ENCODE measurements at places on chromosomes 6 and 20. TPM values are rescaled to one million over a fixed set of nuclear protein-coding genes. Genes with fewer than 3 reads are reported as not detected.

DNA sequence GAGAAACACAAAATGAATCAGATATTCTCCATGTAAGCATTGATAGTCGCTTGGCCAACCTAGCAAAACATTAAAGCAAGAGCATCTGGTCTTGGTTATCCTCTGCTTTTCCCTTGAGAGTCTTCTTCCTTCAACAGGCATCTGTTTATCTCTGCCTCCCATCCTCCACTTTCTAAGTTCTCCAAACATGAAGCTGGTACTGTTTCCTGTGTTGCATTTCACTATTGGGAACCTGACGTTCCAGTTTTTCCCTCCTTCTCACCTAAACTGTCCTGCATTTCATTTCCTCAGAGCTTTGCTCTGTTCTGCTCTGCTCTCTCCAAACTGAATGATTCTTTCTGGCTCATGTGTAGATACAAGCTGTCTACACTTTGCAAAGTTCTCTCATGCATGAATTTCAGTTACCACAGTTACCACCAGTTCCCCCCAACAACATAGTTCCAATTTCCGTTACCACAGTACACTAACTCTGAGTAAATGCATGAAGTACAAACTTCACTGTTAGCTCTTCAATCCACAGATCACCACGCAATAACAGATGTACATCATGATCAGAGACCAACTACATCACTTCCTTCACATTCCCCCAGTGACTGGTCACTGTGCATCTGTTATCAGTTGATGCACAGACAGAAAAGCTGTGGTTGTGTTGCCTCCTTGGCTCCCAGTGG is 86.7 kb upstream of the F13A1 start:
- H3K27ac ChIP-seq = no peak overlapping the region
- H3K27me3 ChIP-seq = no peaks in the 10 kb centered on the region
- H3K36me3 ChIP-seq = no peaks in the 10 kb centered on the region
- H3K4me1 ChIP-seq = no peaks in the 10 kb centered on the region

- H3K27me3 ChIP-seq = no peaks in the 10 kb centered on the region
- no peak overlapping the region for H3K27ac ChIP-seq
- H3K4me1 ChIP-seq = peaks cover 7% of the 10 kb centered on the region
- H3K4me3 ChIP-seq = no peak overlapping the region
- H3K36me3 ChIP-seq = peaks cover 55% of the 10 kb centered on the region
- DNase-seq = peak; percentile 3
Measured at GRCh38 chr6:10733863-10734262, 11.0 kb downstream of the TMEM14C start.

DNA sequence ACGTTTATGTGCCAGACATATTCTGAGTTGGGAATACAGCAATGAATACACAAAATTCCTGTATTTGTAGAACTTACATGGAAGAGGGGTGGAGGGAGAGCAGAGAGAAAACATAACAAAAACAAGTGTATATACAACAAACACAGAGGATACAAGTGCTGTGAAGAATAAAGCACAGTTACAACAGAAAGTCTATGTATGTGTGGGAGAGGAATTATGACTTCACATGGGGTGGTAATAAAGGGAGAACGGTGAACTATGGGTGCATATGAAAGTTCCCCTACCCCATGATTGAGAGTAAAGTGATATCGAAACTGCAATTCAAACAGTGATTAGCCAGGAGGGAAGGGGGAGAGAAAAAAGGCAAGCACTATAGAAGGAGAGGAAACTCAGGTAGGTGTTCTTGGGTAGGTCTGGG is 24.6 kb downstream of the HBS1L start:
- DNase-seq = no peak
- no peaks in the 10 kb centered on the region for H3K27me3 ChIP-seq
- H3K4me1 ChIP-seq = no peaks in the 10 kb centered on the region
- no peak overlapping the region for H3K27ac ChIP-seq
- no peak overlapping the region for H3K4me3 ChIP-seq

The CLPSL2 gene
- total RNA-seq = not detected

DNA sequence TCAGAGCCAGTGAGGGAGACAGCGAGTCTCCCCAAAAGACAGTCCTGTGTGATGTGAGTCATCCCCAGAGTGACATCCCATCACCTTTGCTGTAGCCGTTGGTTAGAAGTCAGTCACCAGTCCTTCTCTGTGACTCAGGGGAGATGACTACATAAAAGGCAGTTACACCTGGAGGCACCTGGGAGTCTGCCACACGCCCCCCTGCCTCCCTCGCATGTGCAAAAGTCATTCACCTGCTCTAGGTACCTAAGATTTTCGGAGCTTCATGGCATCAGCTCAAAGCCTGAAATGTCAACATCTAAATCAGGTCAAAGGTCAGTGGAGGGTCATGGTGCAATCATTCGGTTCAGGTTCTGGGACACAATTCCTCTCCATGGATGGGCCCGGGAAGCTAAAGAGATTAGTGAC is 50.3 kb downstream of the PRR18 start:
- H3K27ac ChIP-seq = no peak overlapping the region
- peaks cover 10% of the 10 kb centered on the region for H3K4me1 ChIP-seq
- peak; percentile 70 for DNase-seq
- no peak overlapping the region for H3K4me3 ChIP-seq
- no peaks in the 10 kb centered on the region for H3K36me3 ChIP-seq

The SSTR4 gene
- not detected for total RNA-seq

The PRND gene
- total RNA-seq = not detected

- H3K27ac ChIP-seq = no peak overlapping the region
- H3K4me1 ChIP-seq = no peaks in the 10 kb centered on the region
- H3K36me3 ChIP-seq = no peaks in the 10 kb centered on the region
- no peak for DNase-seq
- no peaks in the 10 kb centered on the region for H3K27me3 ChIP-seq
Measured at GRCh38 chr6:107264357-107264840, 149.1 kb upstream of the BEND3 start.

GRCh38 chr20:4455301-4455701 is 266.4 kb upstream of the PRND start:
- peaks cover 3% of the 10 kb centered on the region for H3K4me1 ChIP-seq
- H3K27me3 ChIP-seq = no peaks in the 10 kb centered on the region
- H3K36me3 ChIP-seq = no peaks in the 10 kb centered on the region

The IBTK gene
- 27.9 TPM for total RNA-seq

DNA sequence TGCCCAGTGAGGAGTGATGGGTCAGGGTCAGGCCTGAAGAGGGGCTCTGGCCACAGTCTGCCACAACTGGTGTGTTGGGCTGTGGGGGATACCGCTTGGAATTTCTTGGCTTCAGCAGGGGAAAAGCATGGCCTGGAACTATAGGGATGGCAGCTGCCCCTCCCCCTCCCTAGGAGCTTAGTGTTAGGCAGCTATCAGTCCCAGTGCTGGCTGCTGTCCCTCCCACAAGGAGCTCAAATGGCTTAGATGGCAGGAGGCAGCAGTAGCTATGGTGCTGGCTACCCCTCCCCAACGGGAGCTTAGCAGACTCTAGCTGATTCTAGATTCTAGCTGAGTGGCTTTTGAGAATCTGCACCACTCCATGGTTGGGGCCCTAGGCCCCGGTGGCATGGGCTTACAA is 414.5 kb upstream of the HSF2 start:
- no peak overlapping the region for H3K4me3 ChIP-seq
- H3K36me3 ChIP-seq = no peaks in the 10 kb centered on the region
- H3K27ac ChIP-seq = no peak overlapping the region
- H3K27me3 ChIP-seq = no peaks in the 10 kb centered on the region
- no peak for DNase-seq

DNA sequence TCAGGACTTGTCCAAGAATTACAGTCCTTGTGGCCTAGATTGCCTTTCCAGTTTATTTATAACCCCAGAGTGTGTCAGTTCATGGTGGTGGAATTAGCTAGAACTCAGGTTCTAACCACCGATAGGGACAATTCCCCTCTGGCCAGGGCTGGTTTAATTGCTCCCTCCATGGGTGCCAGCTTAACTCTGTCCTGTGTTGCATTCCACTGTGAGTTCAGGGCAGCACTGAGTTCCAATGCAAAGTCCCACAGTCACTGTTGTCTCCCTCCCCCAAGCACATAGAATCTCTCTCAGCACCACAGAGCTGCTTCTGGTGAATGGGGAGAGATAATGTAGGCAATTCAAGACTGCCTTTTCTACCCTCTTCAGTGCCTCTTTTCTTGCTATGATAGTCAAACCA is 82.5 kb upstream of the TNFRSF21 start:
- H3K4me1 ChIP-seq = no peaks in the 10 kb centered on the region
- no peak overlapping the region for H3K27ac ChIP-seq
- no peak overlapping the region for H3K4me3 ChIP-seq
- DNase-seq = no peak

GRCh38 chr6:39468385-39468784 is 145.9 kb upstream of the KCNK16 start:
- no peak for DNase-seq
- H3K4me3 ChIP-seq = no peak overlapping the region
- H3K36me3 ChIP-seq = no peaks in the 10 kb centered on the region
- no peak overlapping the region for H3K27ac ChIP-seq
- peaks cover 20% of the 10 kb centered on the region for H3K4me1 ChIP-seq
- no peaks in the 10 kb centered on the region for H3K27me3 ChIP-seq

The TSHZ2 gene
- total RNA-seq = 10.3 TPM

All from esophagus muscularis mucosa (tissue), 4 donors.